Stimulated activated effector memory CD8-positive, alpha-beta T cell treated with anti-CD3 and anti-CD28 coated beads, Interleukin-12 subunit alpha, Interleukin-12 subunit beta, amount 100 ng/mL, for 72 hours (primary cell): ENCODE measurements at places on chromosomes 6 and 20.
A peak's percentile ranks its signal among the peaks of the same experiment; 100 is the strongest.

- DNase-seq: no peak
Measured at GRCh38 chr6:151263967-151264366, 24.2 kb downstream of the AKAP12 start.

DNA sequence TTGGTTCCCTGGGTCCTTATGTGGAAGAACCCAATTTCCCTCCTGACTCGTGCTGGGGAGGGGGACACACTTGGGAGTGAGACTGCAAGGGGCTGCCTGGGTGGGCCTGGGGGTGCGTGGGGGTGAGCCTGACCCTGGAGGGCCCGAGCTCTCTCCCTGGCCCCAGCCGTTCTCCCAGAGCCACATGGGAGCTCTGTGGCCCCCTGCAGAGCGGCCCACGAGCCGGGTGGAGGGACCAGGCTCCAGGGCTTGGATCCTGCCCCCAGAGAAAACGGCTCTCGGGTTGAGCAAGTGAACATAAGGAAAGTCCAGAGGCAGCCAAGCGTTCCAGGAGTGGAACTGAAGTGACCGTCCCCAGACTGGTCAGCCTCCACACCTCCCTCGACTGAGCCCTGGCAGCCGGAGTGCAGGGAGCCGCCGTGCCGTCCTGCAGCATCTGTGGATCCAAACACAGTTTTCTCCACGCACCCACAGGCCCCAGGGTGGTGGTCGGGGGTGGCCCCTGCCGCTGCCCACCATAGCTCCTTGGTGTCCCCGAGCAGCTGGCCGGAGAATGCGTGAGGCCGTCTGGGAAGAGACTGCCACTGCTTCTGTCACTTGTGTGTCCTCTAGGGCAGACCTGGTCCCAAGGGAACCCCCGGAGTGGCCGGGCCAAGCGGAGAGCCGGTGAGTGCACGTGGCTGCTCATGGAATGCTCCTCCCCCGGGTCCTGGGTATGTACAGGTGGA lies 10.6 kb downstream of the COL9A3 start:
- DNase-seq: no peak

- no peak for DNase-seq
Measured at GRCh38 chr6:166228839-166229528, 61.3 kb upstream of the TBXT start.

- DNase-seq: no peak
Measured at GRCh38 chr6:106825156-106825555, 149.4 kb downstream of the CD24 start.

DNA sequence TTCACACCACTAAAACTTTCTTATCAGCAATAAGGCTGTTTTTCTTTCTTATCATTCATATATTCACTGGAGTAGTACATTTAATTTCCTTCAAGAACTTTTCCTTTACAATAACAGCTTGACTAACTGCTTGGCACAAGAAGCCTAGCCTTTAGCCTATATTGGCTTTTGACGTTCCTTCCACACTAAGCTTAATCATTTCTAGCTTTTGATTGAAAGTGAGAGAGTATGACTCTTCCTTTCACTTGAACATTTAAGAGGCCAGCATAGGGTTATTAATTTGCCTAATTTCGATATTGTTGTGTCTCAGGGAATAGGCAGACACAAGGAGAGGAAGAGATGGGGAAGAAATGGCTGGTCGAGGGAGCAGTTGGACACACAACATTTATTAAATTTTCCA lies 23.6 kb downstream of the THEMIS start:
- DNase-seq: no peak

- DNase-seq: no peak
Measured at GRCh38 chr6:131433927-131434326, 139.1 kb upstream of the ARG1 start.

GRCh38 chr20:42461965-42462593 lies 727.6 kb downstream of the PTPRT start:
- no peak for DNase-seq

DNA sequence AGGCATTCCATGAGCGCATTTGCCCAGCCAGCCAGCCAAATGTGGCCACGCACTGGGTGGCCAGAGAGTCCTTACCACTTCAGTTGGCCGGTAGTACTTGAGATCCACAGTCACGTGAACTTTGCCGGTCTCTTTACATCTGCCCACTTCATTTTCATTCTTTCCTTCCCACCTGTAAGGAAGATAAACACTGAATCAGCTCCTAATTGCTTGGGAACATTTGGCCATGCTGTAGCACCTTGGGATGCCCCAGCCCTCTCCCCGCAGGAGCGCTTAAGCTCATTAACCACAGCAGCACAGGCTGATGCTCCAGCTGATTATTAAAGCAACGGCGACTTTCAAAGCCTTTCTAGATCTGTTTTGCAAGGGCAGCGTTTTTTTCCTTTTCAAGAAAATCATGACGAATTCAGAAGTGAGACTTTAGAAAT lies 116.6 kb downstream of the FOXC1 start:
- no peak for DNase-seq

DNA sequence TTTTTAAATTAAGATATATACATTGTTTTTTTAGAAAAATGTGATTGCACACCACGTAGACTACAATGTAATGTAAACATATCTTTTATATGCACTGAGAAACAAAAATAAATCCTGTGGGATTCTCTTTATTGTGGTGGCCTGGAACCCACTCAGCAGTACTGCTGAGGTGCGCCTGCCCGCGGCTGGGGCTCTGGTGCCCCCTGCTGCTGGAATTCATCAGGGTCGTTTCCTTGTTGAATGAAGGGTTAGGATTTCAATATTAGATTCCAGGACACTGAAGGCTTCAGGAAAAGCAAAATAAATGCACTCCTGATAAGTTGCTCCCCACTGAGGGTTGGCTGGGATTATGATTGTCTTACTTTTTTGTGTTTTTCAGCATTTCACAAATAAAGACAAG lies 175.8 kb upstream of the GGTLC1 start:
- DNase-seq: peak; percentile 26

DNA sequence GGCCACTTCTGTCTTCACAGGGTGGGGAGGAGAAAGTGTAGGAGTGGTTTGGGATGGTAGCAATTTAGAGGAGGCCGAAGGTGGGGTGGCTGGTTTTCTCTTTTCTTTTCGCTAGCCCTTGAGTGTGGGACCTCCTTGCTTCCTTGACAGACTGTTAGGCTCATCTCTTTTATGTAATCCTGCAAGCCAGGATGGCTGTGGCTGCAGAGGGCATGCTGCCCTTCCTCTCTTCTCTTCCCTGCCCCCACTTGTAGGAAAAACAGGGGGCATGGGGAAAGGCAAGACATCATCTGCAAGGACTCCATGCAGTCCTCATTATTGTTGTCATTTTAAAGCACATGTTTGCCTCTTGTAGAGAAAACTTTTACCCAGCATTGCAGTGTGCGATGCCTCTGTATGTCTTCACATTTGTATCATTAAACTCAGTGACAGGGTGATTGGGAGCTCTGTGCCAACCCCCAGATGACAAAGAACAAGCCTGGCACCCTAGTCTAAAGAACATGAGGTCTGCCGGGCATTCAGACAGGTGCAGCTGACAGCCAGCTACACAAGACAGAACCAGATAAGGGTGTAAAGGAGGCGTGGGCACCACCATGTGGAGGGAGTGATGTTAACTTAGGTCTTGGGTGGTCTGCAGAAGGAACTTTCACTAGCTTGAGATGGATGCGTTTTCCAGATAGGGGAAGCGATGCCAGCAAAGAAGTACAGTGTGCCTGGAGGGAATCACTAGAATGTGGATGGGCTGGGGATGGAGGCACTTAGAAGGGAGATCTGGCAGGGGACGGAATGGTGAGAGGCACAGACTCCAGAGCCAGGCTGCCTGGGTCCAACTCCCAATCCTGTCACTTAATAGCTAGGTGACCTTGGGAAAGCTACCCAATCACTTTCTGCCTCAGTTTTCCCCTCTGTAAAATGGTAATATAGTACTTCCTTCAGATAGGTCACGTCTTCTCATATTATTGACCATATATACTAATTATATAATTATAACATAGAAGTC lies 207.6 kb downstream of the TBC1D7 start:
- DNase-seq: no peak

GRCh38 chr20:14295238-14295637 lies 42.2 kb downstream of the FLRT3 start:
- no peak for DNase-seq
